Esophagus squamous epithelium (tissue), 5 donors: ENCODE measurements at places on chromosomes 11 and 22.

DNA sequence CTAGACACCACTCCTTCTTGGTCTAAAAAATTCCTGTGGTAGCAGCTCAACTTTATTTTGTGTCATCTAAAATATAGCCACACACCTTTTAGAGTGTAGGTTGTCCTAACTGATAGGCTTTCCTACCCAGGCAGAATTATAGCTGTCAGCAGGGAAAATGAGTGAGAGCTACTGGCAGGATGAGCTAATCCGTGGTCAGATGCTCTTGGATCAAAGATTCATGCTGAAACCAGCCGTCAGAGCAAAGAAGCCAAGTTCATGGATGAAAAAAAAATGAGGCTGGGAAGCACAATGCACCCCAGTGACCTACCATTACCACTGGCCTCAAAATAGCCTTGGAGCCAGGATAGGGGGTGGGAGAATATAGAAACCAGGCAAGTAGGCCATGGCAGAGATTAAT, 113.1 kb upstream of the BLID start:
- no peak for DNase-seq

GRCh38 chr11:60764879-60765278, 8.2 kb downstream of the MS4A15 start:
- no peak for DNase-seq

DNA sequence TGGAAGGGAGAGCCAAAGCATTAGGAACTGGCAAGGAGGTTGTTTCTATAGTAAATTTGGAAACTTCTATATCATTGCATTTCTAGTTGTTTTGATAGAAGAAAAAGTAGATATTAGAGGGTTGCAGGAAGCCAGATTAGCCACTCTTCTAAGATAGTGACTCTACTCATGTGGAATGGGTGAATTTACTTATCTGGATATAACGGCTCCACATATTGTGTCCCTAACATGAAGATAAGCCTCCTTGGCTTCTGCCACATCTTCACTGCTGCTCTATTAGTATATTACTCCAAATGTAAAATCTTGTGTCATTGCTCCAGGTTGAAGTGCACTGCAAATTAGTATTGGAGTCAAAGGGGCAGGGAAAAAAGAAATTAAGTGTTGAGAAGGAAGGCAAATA, 283.3 kb downstream of the CASP12 start:
- no peak for DNase-seq

- no peak for DNase-seq
These were observed 37.2 kb downstream of the LIMK2 start for GRCh38 chr22:31248965-31249958.

DNA sequence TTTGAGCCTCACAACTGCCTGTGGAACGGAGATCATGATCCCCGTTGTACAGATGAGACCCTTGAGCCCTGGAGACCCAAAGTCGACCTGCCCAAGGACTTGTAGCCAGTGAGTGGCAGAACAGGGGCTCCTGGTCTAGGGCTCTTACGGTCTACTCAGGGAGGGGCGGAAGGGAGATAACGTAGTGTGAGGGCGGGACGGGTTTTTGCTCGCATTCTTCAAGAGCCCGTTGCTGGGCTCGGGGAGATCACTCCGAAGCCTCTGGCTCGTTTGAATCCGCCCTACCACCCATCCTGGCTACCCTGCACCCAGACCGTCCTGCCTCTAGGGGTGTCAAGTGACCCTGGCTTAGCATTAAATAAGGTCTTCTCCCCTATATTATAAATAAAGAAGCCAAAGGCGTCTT, 639 bp downstream of the CRY2 start:
- no peak for DNase-seq

DNA sequence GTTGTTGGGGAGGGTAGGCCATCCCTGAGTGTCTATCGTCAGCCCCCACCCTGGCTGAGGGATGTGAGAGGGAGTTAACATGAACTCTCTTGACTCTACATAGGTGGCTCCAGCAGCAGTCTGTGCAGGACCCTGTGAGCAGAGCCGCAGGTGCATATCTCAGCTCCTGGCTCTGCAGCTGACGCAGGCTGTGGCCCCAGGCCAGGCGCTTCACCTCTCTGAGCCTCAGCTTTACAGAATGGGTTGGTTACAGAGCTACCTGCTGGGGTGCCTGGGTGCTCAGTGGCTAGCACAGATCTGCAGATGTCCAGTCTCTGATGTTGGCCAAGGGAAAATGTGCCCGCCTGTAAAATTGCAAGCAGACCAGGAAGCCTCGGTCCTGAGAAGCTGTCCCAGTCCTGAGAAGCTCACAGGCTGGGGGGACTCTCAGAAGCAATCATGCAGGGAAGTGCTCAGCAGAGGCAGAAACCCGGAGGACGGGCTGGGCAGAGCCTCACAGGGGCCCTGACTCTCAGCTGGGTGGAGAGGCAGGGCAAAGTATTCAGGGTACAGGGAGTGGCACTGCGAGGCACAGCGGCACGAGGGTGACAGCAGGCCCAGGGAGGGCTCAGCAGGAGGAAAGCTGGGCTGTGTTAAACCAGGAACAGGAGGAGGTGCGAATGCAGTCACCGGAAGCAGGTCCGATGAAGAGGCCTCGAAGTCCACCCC, 15.9 kb upstream of the LRP5 start:
- DNase-seq, result no peak

GRCh38 chr11:36363361-36364268, 67.5 kb downstream of the PRR5L start:
- no peak for DNase-seq

DNA sequence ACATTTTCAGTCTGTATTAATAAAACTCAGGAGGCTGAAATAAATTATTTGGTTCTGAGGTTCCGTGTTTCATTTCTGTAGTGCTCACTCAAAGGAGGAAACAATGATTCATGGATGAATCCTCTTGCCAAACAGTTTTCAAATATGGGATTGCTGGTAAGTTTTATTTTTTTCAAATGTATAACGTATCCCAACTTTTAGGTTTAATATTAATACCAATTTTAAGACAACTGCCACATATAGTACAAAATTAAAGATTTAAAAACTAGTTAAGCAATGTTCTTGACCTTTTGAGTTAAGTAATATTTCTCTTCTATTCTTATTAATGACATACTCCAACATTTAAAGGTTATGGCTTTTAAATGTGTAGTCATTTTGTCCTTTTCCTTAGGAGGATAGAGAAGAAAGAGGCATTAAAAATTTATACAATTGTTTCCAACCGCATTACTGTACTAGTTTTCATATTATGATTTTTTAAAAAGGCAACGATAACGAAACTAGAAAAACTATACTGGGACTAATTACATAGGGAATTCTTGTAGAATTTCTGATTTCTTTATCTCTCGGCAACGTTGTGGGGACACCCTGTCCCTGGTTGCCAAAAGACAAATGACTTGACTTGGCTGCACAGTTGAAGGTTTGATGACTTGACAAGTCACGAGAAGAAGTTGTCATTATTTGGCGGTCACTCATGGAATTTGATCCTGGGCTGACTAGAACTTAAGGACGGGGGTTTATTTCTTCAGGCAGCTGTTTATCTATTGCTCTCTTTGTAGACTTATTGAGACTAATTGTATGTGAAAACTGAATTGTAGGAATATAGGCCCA, 69.1 kb upstream of the ADSL start:
- DNase-seq, result no peak

- no peak for DNase-seq
These were observed 173.9 kb downstream of the NAV2 start for GRCh38 chr11:19886498-19886897.

DNA sequence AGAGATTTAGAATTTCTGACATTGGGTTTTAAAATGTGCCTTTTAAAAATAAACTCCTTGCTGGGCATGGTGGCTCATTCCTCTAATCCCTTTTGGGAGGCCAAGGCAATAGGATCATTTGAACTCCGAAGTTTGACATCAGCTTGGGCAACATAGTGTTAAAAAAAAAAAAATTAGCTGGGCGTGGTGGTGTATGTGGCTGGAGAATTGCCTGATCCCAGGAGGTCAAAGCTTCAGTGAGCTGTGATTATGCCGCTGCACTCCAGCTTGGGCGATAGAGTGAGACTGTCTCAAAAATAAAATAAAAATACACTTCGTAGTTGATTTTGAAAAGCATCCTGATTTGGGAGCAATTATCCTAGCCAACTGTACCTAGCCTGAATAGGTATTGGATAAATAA, 3.4 kb upstream of the APLP2 start:
- no peak for DNase-seq

DNA sequence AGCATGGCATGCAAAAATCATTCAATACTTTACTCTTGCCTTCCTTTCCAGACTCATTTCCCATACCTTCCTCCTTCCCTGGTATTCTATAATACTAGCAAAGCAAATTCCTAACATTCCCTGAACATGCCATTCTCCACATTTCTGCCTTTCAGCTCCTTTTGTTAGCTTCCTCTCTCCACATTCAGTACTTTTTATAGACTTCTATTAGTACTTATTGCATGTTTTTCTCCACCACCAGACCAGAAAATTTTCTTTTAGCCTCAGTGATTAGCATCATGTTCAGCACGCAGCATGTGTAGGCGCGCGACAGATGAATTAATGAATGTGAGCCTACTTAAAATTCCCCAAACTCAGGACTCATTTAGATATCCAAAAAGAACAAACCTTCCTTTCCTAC, 935.3 kb downstream of the DLG2 start:
- no peak for DNase-seq

DNA sequence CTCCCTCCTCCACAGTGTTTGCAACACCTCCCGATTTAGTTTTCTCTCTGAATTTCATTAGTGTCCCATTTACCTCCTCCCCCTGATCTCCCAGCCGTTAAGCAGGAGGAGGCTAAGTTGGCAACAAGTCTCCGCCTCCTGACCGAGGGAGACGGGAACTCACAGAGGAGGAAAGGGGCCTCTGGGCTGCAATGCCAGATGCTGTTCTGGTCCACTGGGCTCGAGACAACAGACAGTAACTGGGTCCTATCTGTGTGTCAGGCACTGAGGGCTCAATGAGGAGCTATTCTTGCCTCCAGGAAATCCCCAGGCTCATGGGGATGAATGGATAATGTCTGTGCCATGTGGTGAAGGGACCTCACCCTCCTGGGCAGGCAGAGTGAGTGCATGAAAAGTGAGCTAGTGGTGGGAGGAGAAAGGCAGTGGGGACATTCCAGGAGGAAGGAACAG, 228.1 kb downstream of the TENM4 start:
- DNase-seq, result no peak

GRCh38 chr11:68418648-68419047, 41.9 kb upstream of the PPP6R3 start:
- DNase-seq, result no peak

- no peak for DNase-seq
These were observed 27.7 kb upstream of the APOL5 start for GRCh38 chr22:35690001-35690400.

DNA sequence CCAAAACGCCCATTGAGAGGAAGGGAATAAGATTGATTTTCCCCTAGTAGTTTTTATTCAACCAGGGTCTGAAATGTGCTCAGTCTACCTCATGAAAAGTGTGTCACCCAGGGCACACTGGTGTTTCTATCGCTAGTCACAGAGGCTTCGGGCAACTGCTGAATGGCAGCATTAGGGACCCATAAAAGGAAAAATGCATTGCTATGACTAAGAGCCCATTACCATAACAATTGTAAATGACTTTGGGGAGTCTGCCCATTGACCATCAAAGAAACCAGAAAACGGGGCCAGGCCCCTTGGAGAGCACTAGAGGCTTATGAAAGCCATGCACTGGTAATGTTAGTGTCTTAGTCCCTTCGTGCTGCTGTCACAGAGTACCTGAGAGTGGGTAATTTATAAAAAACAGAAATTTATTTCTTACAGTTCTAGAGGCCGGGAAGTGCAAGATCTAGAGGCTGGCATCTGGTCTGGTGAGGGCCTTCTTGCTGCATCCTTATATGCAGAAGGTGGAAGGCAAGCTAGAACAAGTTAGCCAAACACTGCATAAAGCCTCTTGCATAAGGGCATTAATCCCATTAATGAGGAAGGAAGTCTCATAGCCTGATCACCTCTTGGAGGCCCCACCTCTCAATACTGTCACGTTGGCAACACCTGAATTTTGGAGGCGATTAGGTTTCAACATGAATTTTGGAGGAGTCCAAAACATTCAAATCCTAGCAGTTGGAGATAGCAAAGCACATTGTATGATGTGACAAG, 306.7 kb downstream of the ST3GAL4 start:
- DNase-seq, result no peak

DNA sequence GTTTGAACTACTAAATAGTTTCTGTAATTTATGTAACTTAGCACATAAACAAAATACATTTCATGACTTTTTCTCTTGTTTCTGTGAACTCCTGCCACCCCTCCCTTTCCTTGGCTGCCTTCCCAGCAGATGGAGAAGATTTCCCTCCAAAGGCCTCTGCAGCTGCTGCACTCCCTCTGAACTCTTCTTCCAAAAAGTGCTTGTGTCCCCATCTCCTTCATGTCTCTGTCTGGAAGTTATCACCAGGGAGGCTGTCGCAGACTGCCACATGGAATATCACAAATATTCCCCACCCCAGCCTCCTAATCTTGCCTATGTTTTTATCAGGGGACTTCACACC, 1068.3 kb downstream of the OPCML start:
- no peak for DNase-seq

DNA sequence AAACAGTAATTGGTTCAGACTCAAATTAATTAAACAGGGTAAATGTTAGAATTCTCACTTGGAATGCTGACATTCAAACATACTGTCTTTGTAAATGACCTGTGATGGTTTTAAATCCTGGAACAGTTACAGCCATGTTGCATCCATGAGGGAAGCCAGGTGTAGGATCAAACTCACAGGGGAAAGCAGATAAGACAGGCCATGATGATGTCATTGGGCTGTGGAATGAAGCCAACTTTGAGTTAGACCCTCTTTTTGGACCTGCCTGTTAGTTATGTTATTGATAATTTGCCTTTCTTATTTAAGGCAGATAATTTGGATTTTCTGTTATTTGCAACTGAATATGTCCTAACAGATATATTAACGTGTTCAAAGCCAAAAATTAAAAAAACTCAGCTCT, 39.3 kb upstream of the ABTB2 start:
- DNase-seq, result no peak

- DNase-seq, result no peak
These were observed 1441.8 kb downstream of the TBC1D22A start for GRCh38 chr22:48204296-48204695.

DNA sequence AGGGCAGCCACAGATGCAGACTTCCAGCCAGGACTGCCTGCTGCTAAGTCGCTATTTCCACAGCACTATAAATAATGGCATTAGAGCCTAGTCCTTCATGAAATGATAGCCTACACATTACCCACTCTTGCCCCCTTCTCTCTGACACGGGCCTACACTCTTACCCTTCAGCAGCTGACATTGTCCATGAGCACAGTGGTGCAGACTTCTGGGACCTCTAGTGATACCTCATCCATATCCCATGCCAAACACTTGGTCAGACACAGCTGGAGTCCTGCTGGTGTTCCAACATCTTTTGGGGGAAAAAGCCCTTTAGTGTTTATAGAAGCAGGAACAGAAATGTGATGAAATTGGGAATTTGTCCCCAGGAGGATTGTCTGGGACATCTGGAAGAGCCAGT, 43.4 kb upstream of the RAB1B start:
- no peak for DNase-seq

- DNase-seq, result no peak
These were observed 120.8 kb downstream of the NAT10 start for GRCh38 chr11:34226210-34226609.

- no peak for DNase-seq
These were observed 147.3 kb downstream of the CCDC34 start for GRCh38 chr11:27215471-27216269.
